ENCODE measurements at places on chromosomes 6 and 20. TPM values are rescaled to one million over a fixed set of nuclear protein-coding genes. Genes with fewer than 3 reads are reported as not detected.

The NRM gene
- 32.9 TPM for total RNA-seq

The RIOK1 gene
- total RNA-seq, result 48.6 TPM

The GSTA3 gene
- not detected for total RNA-seq

The AIF1 gene
- total RNA-seq, result 9.4 TPM

The EPHA7 gene
- not detected for total RNA-seq

The OSER1 gene
- total RNA-seq, result 19.0 TPM

The C6orf118 gene
- total RNA-seq, result not detected

The PRDM1 gene
- 0.67 TPM for total RNA-seq

- no peaks in the 10 kb centered on the region for H3K4me1 ChIP-seq
- no peaks in the 10 kb centered on the region for H3K36me3 ChIP-seq
- peaks cover 12% of the 10 kb centered on the region for H3K27me3 ChIP-seq
- no peak overlapping the region for H3K4me3 ChIP-seq
- no peak overlapping the region for H3K27ac ChIP-seq
Observed at GRCh38 chr6:25320459-25320858, 41.3 kb downstream of the CARMIL1 start.

GRCh38 chr20:58695084-58695722, 2.6 kb downstream of the NPEPL1 start:
- no peaks in the 10 kb centered on the region for H3K36me3 ChIP-seq
- H3K27ac ChIP-seq, result no peak overlapping the region
- peaks cover 39% of the 10 kb centered on the region for H3K4me1 ChIP-seq
- H3K4me3 ChIP-seq, result no peak overlapping the region

DNA sequence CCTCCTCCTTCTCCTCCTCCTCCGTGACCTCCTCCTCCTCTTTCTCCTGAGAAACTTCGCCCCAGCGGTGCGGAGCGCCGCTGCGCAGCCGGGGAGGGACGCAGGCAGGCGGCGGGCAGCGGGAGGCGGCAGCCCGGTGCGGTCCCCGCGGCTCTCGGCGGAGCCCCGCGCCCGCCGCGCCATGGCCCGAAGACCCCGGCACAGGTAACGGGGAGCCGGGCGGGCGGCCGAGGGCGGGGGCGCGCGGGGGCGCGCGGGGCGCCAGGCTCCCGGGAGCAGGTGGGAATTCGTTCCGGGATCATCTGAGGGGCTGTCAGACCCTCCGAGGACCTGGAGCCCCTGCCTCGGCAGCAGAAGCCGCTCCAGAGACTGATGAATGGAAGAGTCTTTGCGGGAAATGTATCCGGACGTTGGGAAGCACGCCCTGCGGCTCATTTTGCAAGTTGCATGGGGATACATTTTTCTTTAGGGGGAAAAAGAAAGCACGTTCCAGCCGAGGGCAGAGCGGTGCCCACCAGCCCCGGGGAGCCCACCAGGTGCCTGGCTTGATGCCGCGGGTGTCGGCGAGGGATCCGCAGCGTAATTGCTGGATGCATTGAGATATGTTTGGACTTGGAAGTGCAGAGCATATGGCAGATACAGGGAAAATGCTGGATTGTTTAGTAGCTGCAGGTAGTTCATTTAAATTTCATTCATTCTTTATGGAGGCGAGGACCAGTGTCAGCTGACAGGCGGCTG, 394 bp downstream of the MYB start:
- H3K27me3 ChIP-seq, result no peaks in the 10 kb centered on the region
- H3K36me3 ChIP-seq, result peaks cover 24% of the 10 kb centered on the region
- H3K4me1 ChIP-seq, result peaks cover 26% of the 10 kb centered on the region
- peak overlapping the region; percentile 71 for H3K4me3 ChIP-seq

GRCh38 chr6:107246972-107247615, 131.8 kb upstream of the BEND3 start:
- DNase-seq, result no peak
- H3K4me1 ChIP-seq, result no peaks in the 10 kb centered on the region
- H3K36me3 ChIP-seq, result no peaks in the 10 kb centered on the region
- H3K27me3 ChIP-seq, result no peaks in the 10 kb centered on the region
- H3K4me3 ChIP-seq, result no peak overlapping the region

- DNase-seq, result no peak
- H3K27me3 ChIP-seq, result no peaks in the 10 kb centered on the region
- H3K27ac ChIP-seq, result no peak overlapping the region
- no peaks in the 10 kb centered on the region for H3K36me3 ChIP-seq
- no peak overlapping the region for H3K4me3 ChIP-seq
Observed at GRCh38 chr6:150196942-150197745, 54.3 kb downstream of the PPP1R14C start.

GRCh38 chr6:161462148-161462547, 188.3 kb upstream of the AGPAT4 start:
- no peaks in the 10 kb centered on the region for H3K36me3 ChIP-seq
- H3K27me3 ChIP-seq, result peaks cover under 1% of the 10 kb centered on the region
- no peaks in the 10 kb centered on the region for H3K4me1 ChIP-seq
- no peak overlapping the region for H3K4me3 ChIP-seq

DNA sequence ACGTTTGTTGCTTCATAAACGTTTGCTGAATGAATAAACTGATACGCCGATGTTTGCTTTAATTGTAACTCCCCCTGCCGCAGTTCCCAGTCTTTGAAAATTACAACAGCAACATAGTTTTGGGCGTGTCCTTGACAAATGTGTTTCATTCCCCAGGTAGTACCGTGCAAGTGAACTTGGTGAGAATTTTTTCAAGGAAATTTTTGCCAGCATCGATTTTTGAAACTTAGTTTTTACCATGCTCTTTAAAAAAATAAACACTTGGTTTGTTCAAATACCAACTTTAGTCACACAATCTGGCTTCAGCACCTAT, 60.1 kb downstream of the FAM217A start:
- DNase-seq, result no peak
- peak overlapping the region; percentile 80 for H3K4me3 ChIP-seq
- no peaks in the 10 kb centered on the region for H3K27me3 ChIP-seq
- H3K27ac ChIP-seq, result peak overlapping the region; percentile 90

- no peak overlapping the region for H3K4me3 ChIP-seq
- no peak for DNase-seq
- peaks cover 63% of the 10 kb centered on the region for H3K36me3 ChIP-seq
- peaks cover 66% of the 10 kb centered on the region for H3K4me1 ChIP-seq
- H3K27ac ChIP-seq, result no peak overlapping the region
Observed at GRCh38 chr20:59002874-59003399, 4.1 kb downstream of the CTSZ start.

DNA sequence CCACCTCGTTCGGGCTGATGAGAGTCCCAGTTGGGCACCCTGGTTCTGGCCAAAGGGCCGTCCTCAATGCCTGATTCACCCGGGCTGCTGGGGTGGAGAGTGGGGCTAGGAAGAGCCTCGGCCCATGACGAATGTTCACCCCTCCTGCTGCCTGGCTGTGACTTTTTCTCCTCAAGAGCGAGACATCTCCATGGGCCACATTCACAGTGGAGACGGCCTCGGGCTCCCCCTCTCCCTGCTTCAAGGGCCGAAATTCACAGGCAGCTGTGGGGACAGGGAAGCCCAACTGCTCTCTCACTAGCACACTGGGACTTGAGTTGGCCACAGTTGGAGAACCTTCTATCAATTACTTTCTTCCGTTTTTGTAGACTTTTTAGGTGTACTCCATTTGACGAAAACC, 138.0 kb downstream of the SYNDIG1 start:
- DNase-seq, result no peak
- H3K27ac ChIP-seq, result no peak overlapping the region
- no peaks in the 10 kb centered on the region for H3K4me1 ChIP-seq
- no peaks in the 10 kb centered on the region for H3K27me3 ChIP-seq

GRCh38 chr6:109686566-109687265, 4.3 kb downstream of the AK9 start:
- no peaks in the 10 kb centered on the region for H3K4me1 ChIP-seq

DNA sequence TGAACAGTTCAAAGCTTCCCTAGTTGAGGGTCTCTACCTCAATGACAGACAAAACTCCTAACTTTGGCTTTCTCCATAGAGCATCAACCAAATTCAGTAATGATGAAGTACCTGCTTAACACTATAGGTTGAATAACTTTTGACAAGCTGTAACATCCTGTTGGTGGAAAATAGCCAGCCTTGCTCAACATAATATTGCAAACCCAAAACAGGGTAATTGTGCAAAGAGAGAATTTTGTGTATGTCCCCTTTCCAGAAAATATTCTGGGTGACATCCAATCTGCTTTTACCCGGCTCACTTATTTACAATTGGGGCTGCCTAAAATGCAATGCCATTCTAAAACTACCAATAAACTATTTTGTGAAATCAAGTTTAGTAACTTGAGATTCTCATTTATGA, 72.8 kb downstream of the ATXN1 start:
- H3K4me1 ChIP-seq, result no peaks in the 10 kb centered on the region
- no peaks in the 10 kb centered on the region for H3K36me3 ChIP-seq
- DNase-seq, result no peak

- no peaks in the 10 kb centered on the region for H3K4me1 ChIP-seq
- no peak overlapping the region for H3K4me3 ChIP-seq
- no peak for DNase-seq
- no peaks in the 10 kb centered on the region for H3K36me3 ChIP-seq
Observed at GRCh38 chr6:83600459-83600858, 88.1 kb downstream of the PRSS35 start.

- no peak for DNase-seq
- no peak overlapping the region for H3K27ac ChIP-seq
- no peaks in the 10 kb centered on the region for H3K27me3 ChIP-seq
- no peak overlapping the region for H3K4me3 ChIP-seq
Observed at GRCh38 chr6:96929741-96930140, 5.2 kb downstream of the KLHL32 start.

- DNase-seq, result no peak
- H3K4me3 ChIP-seq, result no peak overlapping the region
- H3K27ac ChIP-seq, result no peak overlapping the region
- no peaks in the 10 kb centered on the region for H3K36me3 ChIP-seq
Observed at GRCh38 chr20:58161192-58161591, 67.3 kb downstream of the ANKRD60 start.

GRCh38 chr20:44683263-44684046, 31.7 kb upstream of the CCN5 start:
- H3K27me3 ChIP-seq, result peaks cover 13% of the 10 kb centered on the region
- no peak overlapping the region for H3K27ac ChIP-seq
- no peaks in the 10 kb centered on the region for H3K36me3 ChIP-seq

- no peak overlapping the region for H3K4me3 ChIP-seq
- H3K27ac ChIP-seq, result no peak overlapping the region
Observed at GRCh38 chr6:3775847-3776246, 24.3 kb upstream of the PXDC1 start.

DNA sequence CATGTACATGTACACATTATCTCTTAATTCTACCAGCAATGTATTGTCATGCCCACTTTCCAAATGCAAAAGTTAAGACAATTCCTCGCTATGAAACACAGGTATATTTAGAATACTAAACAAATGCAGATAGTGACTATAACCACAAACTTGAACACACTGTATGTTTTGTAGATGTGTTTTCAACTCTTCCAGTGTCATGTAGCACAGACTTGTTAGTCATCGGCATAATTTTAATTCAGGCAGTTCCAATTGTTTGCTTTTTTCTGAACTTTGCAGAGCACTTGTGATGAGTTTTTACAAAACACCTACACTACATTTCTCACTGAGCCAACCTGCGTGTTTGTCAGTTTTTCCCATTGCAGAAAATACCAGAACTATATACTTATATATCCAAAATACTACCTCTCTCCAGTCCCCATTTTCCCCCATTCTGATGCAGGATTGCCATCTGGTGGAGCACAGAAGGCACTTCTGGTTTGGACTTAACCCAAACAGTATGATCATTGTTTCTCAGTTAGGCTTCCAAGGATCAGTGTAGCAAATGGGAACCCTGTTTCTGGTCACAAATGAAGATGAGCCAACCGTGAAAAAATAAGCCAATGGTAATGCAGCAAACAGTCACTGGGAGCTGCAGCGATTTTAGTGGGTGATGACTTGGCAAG, 143.4 kb downstream of the ADGRB3 start:
- H3K27me3 ChIP-seq, result no peaks in the 10 kb centered on the region
- peak; percentile 50 for DNase-seq
- H3K4me3 ChIP-seq, result no peak overlapping the region
- 0 out of 3 replicates have a peak, but pooled peaks cover 3% of the 10 kb centered on the region for H3K4me1 ChIP-seq
- no peaks in the 10 kb centered on the region for H3K36me3 ChIP-seq
- H3K27ac ChIP-seq, result no peak overlapping the region

DNA sequence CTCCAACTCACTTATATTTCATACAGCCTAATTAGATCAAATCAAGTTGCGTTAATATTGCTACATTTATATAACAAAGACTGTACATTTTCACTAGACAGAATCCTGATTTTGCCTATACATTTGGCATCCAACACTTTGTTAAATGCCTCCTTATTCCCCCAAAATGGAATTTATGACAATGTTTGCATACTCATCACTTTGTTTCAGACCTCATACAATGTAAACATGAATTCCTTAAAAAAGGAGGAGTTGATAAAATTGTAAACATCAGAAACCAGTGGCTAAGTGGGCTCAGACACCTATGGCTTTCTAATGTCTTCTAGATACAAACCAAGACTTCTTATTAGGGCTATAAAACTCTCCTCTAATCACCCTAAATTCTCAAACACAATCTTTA, 87.3 kb downstream of the CHD6 start:
- no peak overlapping the region for H3K4me3 ChIP-seq
- peaks cover 17% of the 10 kb centered on the region for H3K4me1 ChIP-seq
- DNase-seq, result no peak
- H3K27me3 ChIP-seq, result no peaks in the 10 kb centered on the region
- peaks cover 11% of the 10 kb centered on the region for H3K36me3 ChIP-seq

GRCh38 chr20:33518071-33518470, 28.2 kb downstream of the CBFA2T2 start:
- H3K27ac ChIP-seq, result no peak overlapping the region
- H3K36me3 ChIP-seq, result no peaks in the 10 kb centered on the region
- DNase-seq, result no peak
- no peaks in the 10 kb centered on the region for H3K27me3 ChIP-seq
- H3K4me1 ChIP-seq, result no peaks in the 10 kb centered on the region

GRCh38 chr6:3363296-3364025, 93.4 kb downstream of the SLC22A23 start:
- no peak overlapping the region for H3K4me3 ChIP-seq
- no peaks in the 10 kb centered on the region for H3K36me3 ChIP-seq
- H3K27ac ChIP-seq, result no peak overlapping the region
- H3K27me3 ChIP-seq, result no peaks in the 10 kb centered on the region

- H3K36me3 ChIP-seq, result no peaks in the 10 kb centered on the region
- H3K27me3 ChIP-seq, result no peaks in the 10 kb centered on the region
- H3K4me1 ChIP-seq, result peaks cover 14% of the 10 kb centered on the region
Observed at GRCh38 chr6:52728394-52728793, 34.9 kb downstream of the GSTA2 start.

DNA sequence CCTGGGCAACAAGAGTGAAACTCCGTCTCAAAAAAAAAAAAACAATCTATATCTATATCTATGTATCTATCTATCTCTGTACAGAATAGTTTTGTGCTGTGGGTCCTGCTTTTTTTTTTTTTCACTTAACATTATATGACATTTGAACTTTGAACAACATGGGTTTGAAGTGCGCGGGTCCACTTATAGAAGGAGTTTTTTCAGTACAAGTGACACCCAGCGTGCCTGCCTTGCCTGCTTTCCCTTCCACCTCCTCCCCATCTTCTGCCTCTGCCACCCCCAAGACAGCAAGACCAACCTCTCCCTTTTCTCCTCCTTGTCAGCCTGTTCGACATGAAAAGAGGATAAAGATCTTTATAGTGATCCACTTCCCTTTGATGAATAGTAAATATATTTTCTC, 102.2 kb upstream of the KCNG1 start:
- no peak for DNase-seq
- no peaks in the 10 kb centered on the region for H3K4me1 ChIP-seq
- H3K4me3 ChIP-seq, result no peak overlapping the region
- H3K27ac ChIP-seq, result no peak overlapping the region
- no peaks in the 10 kb centered on the region for H3K36me3 ChIP-seq

- H3K36me3 ChIP-seq, result no peaks in the 10 kb centered on the region
- H3K4me1 ChIP-seq, result peaks cover 18% of the 10 kb centered on the region
- H3K4me3 ChIP-seq, result no peak overlapping the region
- DNase-seq, result no peak
- H3K27ac ChIP-seq, result peak overlapping the region; percentile 30
- H3K27me3 ChIP-seq, result no peaks in the 10 kb centered on the region
Observed at GRCh38 chr6:146999766-147000165, 204.5 kb upstream of the STXBP5 start.
